AG08395 (cell line): ENCODE measurements at places on chromosomes 2 and 18.
A peak's percentile ranks its signal among the peaks of the same experiment; 100 is the strongest.

DNA sequence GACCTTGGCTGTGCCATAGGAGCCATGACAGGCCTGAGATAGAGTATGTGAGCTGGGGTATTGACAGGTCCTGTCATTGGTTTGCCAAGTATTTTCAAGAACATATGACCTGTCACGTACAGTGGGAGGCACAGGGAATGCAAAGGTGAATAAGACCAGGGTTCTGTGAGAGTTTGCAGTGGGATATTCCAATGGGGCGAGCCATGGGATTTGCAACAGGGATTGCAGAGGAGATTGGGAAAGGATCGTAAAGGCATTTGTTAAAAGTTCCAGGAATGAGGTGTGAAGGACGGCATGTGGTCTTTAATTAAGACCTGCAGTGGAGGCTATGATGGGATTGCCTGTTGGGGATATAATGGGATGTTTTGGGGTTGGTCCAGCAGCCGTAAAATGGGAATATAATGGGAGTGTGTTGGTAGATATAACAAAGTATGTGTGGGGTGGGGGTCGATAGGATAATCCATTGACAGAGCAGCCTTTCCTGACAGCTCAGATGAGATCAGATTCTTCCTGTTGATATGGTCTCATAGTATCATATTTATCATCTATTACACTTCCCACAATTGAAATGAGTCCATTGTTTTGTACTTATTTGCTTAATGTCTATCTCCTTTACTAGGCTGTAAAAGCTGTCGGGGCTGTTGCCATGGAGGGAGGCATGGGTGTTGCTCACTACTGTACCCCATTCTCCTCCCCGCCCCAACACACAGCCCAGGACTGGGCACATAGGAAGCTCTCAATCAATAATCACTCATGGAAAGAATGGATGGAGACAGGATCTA lies 38.1 kb downstream of the PKDCC start:
- DNase-seq, result no peak

- DNase-seq, result no peak
Observed at GRCh38 chr2:60555783-60556139, 2.3 kb upstream of the BCL11A start.

GRCh38 chr2:210528716-210529115 lies 27.7 kb upstream of the CPS1 start:
- peak; percentile 5 for DNase-seq

DNA sequence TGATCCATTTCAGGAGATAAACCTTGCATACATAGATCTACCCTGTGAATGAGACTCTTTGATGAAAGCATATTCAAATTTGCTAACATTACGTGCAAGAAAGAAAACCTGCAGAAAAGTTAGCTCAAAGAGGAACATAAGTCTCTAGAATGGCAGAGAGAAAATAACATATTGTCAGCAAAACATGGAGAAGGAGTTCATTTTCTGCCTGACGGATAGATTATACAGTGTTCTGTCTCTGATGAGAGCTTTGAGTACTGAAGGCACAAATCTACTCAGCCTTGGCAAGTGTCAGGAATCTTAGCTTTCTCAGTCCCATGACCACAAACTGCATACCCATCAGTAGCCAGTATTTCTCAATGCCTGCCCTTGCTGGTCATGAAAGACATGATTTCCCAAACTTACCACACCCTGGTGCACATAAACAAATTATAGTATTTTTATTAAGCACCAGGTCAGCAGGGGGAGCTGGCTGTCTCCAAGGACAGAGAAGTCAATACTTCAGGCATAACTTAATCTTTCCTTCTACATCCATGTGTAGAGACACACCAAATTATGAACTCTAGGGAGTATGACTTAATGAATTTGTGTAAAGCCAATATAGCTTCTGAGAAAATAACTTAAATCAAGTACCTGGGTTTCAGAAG lies 401.2 kb upstream of the SOX11 start:
- DNase-seq, result no peak

DNA sequence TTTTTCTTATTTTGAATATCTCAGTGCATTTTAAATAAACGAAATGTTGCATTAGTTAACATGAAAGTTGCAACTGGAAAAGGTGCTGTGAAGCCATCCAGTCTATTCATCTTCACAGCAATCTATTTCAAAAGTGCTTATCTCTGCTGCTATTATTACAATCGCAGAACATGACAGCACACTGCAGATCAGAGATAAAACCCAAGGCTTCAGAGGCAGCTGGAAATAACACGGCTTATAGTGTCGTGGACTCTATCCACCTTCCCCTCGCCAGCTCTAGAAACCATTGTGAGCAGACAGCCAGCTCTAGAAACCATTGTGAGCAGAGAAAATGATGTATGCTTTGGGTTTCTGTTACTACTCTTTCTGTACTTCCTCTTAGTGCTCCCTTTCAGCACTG lies 1140.8 kb upstream of the CELF4 start:
- DNase-seq, result no peak

DNA sequence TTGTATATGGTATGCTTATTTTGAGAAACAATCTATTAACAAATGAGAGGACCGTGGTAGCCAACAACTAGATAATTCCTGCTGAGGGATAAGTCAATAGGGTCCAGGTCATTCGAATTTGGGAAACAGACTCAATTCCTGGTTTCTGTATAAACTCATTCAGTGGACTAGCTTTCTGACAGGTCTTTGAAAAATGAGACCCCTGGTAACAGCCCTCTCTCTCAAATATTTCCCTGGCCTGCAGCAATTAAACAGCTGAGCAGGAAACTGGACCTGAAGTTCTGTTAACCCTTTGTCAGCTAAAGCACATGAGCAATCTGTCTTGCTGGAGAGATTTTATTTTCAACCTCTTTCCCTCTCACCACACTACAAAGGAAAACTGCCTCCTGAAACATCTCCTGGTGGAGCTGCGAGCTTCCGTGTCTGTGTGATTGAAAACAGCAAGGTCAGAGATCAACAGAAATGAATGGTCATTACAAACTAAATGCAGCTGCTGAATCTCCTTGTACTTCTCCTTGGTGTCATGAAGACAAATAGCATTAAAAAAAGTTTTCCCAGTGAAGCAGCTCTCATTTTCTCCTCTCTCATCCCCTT lies 70.3 kb upstream of the CCDC85A start:
- DNase-seq, result no peak

- no peak for DNase-seq
Observed at GRCh38 chr18:23102493-23103261, 32.6 kb upstream of the CABLES1 start.

- DNase-seq, result no peak
Observed at GRCh38 chr2:183532514-183532913, 408.3 kb downstream of the NUP35 start.

DNA sequence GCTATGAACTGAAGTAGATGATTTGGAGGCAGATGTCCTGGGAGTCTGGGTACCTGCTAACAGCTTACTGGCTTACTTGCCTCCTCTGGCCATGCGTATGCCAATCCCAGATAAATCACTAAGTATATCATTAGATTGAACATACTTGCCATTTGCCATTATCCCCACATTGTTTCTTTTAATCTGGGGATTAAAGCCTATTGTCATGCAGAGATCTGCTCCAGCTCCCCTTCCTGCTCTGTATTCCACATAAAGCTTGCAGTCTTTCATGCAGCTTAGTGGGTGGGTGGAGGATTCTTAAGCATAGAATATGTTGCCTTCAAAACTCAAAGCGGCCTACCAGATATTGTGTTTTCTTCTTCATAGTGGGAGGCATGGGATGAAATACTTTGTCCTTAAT lies 311.8 kb upstream of the MMADHC start:
- no peak for DNase-seq

DNA sequence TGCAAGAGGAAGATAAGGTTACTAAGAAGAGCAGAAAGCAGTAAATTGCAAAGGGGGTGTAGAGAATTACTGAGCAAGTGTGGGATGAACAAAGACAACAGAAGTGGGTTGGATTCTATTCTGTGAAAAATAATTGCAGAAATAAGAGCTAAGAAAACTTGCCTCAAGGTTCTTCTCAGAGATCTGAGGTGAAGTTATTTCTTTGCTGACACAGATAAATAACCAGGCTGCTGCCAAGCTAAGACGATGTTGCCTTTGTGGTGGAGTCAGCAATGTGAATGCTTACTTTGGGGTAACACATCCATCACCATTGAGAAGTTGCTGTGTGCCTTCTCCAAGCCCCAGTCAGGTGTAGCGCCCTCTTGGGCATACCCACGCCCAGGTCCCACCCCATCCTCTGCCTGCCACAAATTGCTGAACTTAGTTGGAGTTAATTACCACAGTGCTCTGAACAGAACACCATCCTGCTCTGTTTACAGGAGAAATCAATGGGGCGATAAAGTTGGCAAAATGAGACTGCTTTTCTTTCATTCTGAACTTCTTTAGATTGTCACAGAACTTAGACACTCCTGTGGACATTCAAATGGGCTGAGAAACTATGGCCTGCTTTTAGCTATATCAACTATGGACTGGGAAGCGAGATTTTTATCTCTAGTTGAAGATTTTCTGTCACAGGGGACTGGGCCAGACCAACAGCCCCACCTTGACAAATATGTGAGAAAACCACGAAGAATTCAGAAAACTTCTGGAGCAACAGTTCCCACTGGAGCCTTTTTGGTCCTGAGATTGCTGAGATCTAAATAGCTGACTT lies 283.6 kb downstream of the TMX3 start:
- DNase-seq, result no peak

DNA sequence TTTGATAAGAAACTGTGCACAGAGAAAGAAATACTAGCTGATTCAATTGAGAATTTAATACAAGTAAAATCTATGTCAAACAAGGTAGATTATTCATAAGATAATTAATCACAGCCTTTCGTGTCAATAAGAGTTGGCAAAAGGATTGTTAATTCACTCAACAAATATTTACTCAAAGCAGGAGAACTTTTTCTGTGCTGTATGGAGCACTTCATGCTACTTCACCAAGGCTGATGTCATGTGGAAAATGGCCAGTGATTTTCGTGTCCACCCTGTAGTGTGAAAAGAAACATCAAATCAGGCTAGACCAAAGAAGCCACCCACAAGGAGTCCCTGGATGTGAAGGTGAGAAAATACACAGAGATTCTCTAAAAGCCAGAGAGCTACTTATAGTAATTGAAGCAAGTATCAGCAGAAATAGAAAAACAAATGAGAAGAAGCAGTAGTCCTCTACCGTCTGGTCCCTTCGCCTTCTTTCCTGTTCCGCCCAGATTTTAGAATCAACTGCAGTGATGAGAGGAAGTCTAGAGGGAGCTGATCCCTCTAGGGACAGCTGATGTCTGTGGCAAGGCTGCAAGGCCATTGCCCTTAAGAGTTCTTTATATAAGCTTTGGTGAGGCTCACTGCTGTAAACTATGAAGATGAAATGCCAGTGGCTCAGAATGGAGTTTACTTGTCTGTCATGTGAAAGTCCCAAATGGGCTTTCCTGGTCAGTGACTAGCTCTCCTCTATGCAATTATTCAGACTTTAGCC lies 201.3 kb upstream of the APCDD1 start:
- DNase-seq, result no peak

- DNase-seq, result no peak
Observed at GRCh38 chr2:211344289-211344688, 787.9 kb downstream of the CPS1 start.

DNA sequence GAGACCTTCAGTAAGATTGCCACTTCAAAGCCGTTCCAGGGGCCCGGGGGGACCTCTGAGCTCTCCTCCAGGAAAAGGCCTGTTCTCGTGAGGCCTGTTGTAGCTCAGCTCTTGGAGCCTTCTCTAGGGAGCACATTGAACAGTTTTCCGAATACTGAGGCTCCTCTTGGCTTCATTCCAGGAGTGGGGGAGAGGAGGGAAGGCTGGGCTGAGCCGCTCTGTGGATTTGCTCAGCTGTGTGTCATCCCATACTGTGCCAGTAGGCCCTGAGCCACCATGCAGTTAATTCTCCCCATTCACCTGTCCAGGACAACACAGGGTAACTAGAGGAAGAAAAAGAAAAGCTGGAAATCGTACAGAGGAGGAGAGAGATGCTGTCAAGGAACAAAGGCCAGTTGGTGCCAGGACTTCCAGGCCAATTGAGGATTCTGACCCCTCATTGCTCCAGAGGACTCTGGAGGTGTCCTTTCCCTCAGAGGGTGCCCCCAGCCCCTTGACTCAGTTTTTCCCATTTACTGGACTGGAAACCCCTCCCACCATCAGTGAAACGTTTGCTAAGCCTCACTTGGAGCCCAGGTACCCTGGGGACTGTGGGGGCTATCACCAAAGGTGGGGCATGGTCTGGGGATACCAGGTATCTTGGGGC lies 41.4 kb downstream of the HS1BP3 start:
- DNase-seq, result peak; percentile 67

GRCh38 chr18:79690586-79691482 lies 11.2 kb downstream of the CTDP1 start:
- no peak for DNase-seq

- DNase-seq, result no peak
Observed at GRCh38 chr2:210519594-210519993, 36.8 kb upstream of the CPS1 start.

DNA sequence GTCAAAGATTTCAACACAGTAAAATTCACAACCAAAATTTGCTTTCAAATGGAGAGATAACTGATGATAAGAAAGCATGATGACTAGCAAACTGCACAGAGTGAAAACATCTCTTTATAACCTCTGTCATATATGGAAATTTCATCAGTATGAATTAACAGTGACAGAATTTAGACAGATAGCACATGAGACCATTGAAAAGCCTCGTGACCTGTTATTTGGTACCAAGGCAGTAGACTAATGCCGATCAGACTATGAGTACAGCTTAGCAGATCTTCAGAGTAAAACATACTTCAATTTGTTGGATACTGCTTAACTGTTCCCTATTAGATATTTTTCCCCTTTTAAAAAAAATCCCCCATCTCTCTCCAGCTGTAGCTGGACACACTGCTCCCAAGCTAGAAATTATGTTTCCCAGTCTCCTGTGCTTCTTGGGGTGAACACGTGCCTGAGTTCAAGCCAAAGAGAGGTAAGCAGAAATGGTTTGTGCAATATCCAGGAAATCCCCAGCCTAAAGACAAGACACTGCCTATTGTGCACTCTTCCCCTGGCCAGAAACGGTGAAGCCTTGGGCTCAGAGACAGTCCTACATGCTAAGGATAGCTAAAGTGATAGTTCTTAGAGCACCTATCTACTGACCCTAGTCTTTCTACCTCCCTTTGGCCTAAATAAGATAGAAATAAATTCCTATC lies 256.1 kb downstream of the NCKAP5 start:
- no peak for DNase-seq

DNA sequence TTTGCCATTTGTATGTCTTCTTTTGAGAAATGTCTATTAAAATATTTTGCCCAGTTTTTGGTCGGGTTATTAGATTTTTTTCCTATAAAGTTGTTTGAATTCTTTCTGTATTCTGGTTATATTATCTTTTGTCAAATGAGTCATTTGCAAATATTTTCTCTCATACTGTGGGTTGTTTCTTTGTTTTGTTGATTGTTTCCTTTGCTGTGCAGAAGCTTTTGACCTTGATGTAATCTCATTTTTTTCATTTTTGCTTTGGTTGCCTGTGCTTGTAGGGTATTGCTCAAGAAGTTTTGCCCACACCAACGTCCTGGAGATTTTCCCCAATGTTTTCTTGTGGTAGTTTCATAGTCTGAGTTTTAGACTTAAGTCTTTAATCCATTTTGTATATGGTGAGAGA lies 245.7 kb downstream of the ADCYAP1 start:
- no peak for DNase-seq
